ENCODE measurements at places on chromosomes 16 and 17. TPM values are rescaled to one million over a fixed set of nuclear protein-coding genes. Genes with fewer than 3 reads are reported as not detected.
A peak's percentile ranks its signal among the peaks of the same experiment; 100 is the strongest.

- H3K4me1 ChIP-seq = peaks cover 15% of the 10 kb centered on the region
- H3K27me3 ChIP-seq = no peaks in the 10 kb centered on the region
- no peaks in the 10 kb centered on the region for H3K36me3 ChIP-seq
- H3K27ac ChIP-seq = no peak overlapping the region
- no peak for DNase-seq
These were observed 13.6 kb downstream of the ETV4 start for GRCh38 chr17:43532581-43532980.

DNA sequence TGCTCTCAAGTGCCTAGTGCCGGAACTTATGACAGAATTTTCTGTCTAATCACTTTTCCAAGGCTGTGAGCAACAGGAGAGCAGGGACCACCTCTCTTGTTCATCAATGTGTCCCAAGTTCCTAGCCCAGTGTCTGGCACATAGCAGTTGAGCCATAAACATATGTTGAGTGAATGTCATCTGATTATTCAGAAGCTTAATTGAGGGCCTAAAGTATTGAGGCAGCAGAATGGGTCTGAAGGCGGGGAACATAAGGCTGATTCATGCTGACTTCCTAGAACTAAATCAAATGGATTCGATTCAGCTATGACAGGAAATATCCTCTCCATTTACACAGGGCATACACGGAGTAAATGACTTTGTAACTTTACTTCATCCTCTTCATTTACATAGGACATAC lies 438.0 kb upstream of the ZFHX3 start:
- peaks cover 4% of the 10 kb centered on the region for H3K27me3 ChIP-seq
- no peaks in the 10 kb centered on the region for H3K36me3 ChIP-seq

GRCh38 chr16:12235110-12235509 lies 258.6 kb downstream of the SNX29 start:
- DNase-seq = no peak
- no peak overlapping the region for H3K4me3 ChIP-seq
- no peaks in the 10 kb centered on the region for H3K4me1 ChIP-seq
- H3K27ac ChIP-seq = no peak overlapping the region

DNA sequence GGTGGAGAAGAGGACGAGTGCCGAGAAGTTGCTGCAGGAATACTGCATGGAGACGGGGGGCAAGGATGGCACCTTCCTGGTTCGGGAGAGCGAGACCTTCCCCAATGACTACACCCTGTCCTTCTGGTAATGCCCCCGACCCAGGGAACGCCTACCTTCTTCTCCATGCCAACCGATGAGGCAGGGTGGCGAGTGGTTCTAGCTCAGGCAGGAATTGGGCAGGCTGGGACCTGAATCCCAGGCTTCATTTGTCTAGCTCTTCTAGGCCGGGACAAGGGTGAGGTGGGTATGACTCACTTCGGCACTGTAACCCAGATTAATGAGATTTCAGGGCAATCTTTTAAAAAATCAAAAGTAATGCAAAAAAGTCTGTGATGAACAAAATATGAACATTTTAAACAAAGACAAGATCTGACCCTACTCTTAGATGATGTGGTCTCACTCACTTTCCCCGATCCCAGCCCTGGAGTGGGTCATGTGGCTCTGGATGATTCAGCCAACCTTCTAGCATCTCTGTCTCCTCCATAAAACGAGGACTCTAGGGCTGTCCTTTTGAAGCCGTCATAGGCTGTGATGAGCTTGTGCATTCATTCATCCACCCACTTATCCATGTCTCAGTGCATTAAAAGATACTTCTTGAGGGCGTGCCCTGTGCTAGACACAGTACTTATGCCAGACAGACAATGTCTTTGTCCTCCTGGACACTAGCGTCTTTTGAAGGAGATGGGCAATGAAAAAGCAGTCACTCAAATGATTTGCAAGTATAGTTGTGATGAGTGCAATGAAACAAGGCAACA lies 102.6 kb downstream of the SDR42E1 start:
- no peaks in the 10 kb centered on the region for H3K36me3 ChIP-seq
- no peak for DNase-seq
- H3K27ac ChIP-seq = no peak overlapping the region
- H3K4me1 ChIP-seq = no peaks in the 10 kb centered on the region
- no peaks in the 10 kb centered on the region for H3K27me3 ChIP-seq

GRCh38 chr17:13395346-13395745 lies 206.4 kb downstream of the HS3ST3A1 start:
- H3K4me3 ChIP-seq = no peak overlapping the region
- H3K27ac ChIP-seq = no peak overlapping the region
- no peak for DNase-seq
- no peaks in the 10 kb centered on the region for H3K4me1 ChIP-seq

- no peak for DNase-seq
- H3K4me1 ChIP-seq = no peaks in the 10 kb centered on the region
- no peaks in the 10 kb centered on the region for H3K27me3 ChIP-seq
- H3K36me3 ChIP-seq = no peaks in the 10 kb centered on the region
- no peak overlapping the region for H3K27ac ChIP-seq
- no peak overlapping the region for H3K4me3 ChIP-seq
These were observed 84.2 kb downstream of the PITPNC1 start for GRCh38 chr17:67461228-67461780.

- no peak for DNase-seq
- peaks cover 7% of the 10 kb centered on the region for H3K4me1 ChIP-seq
- H3K4me3 ChIP-seq = no peak overlapping the region
These were observed 23.8 kb downstream of the LITAF start for GRCh38 chr16:11562941-11563340.

DNA sequence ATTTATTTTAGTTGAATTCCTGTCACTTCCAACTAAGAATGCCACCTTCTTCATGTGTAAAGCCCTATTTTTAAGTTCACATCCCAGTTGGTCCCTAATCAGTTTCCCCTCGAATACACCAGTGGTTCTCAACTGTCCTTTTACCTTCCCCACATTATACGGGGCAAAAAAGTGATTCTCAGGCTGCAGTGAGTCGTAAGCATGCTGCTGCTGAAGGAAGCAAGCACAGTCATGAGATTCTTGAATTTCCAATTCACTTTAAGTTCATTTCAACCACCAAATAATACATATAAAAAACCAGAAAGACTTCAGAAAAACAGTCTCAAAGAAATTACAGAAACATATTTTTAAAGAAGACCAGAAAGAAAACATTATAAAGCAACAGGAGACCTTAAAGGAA lies 47.9 kb downstream of the UBE2G1 start:
- no peak overlapping the region for H3K4me3 ChIP-seq
- DNase-seq = no peak
- peak overlapping the region; percentile 11 for H3K27ac ChIP-seq
- no peaks in the 10 kb centered on the region for H3K36me3 ChIP-seq
- H3K27me3 ChIP-seq = no peaks in the 10 kb centered on the region

DNA sequence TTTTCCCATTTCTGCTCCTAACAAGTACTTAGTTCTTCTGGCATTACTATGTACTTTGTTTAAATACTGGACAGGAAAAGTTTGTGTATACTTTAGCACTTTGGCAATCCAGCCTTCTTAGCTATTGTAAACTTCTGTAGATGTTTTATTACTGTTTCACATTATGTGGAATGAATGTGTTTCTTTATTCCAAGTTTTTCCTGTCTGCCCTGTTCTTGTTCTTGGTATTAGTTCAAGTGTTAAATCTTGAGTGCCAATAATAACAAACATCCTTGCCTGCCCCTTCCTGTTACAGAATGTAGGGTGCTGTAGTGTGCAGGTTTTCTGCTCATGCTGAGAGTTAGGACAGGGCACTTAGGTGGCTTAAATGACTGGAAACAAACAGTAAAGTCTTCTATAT lies 7.3 kb upstream of the CAPNS2 start:
- H3K36me3 ChIP-seq = no peaks in the 10 kb centered on the region
- H3K4me1 ChIP-seq = peaks cover 13% of the 10 kb centered on the region
- DNase-seq = no peak
- H3K27me3 ChIP-seq = no peaks in the 10 kb centered on the region

- H3K27ac ChIP-seq = no peak overlapping the region
- no peaks in the 10 kb centered on the region for H3K36me3 ChIP-seq
- no peak for DNase-seq
- no peaks in the 10 kb centered on the region for H3K27me3 ChIP-seq
These were observed 88.5 kb downstream of the NPIPB11 start for GRCh38 chr16:29318037-29318436.

- no peak for DNase-seq
- H3K36me3 ChIP-seq = no peaks in the 10 kb centered on the region
- no peak overlapping the region for H3K27ac ChIP-seq
- no peak overlapping the region for H3K4me3 ChIP-seq
- peaks cover 14% of the 10 kb centered on the region for H3K4me1 ChIP-seq
These were observed 87.4 kb downstream of the ANKRD11 start for GRCh38 chr16:89402962-89403361.

- H3K27ac ChIP-seq = no peak overlapping the region
- no peak overlapping the region for H3K4me3 ChIP-seq
- H3K27me3 ChIP-seq = no peaks in the 10 kb centered on the region
These were observed 102.1 kb upstream of the CHMP6 start for GRCh38 chr17:80889231-80890195.

DNA sequence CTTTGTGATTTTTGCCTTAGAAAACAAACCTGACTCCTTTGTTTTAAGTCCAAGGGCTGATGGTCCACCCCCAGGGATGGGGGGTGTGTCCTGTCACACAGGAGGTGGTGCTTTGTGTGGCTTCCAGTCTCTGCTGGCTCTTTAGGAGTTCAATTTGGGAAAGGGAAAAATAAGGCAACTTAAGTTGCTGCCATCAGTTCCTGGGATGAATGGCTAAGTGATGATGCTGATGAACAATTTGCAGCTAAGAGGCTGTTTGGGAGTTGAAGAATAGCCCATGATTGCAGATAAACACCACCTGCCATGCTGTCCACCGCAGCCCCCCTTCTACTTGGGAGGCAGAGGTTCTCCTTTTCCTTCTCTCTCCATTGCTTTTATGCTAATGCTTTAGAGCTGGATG lies 40.2 kb downstream of the ARL4D start:
- H3K4me3 ChIP-seq = no peak overlapping the region
- H3K27ac ChIP-seq = no peak overlapping the region
- H3K36me3 ChIP-seq = no peaks in the 10 kb centered on the region
- DNase-seq = no peak
- no peaks in the 10 kb centered on the region for H3K27me3 ChIP-seq
- H3K4me1 ChIP-seq = no peaks in the 10 kb centered on the region

DNA sequence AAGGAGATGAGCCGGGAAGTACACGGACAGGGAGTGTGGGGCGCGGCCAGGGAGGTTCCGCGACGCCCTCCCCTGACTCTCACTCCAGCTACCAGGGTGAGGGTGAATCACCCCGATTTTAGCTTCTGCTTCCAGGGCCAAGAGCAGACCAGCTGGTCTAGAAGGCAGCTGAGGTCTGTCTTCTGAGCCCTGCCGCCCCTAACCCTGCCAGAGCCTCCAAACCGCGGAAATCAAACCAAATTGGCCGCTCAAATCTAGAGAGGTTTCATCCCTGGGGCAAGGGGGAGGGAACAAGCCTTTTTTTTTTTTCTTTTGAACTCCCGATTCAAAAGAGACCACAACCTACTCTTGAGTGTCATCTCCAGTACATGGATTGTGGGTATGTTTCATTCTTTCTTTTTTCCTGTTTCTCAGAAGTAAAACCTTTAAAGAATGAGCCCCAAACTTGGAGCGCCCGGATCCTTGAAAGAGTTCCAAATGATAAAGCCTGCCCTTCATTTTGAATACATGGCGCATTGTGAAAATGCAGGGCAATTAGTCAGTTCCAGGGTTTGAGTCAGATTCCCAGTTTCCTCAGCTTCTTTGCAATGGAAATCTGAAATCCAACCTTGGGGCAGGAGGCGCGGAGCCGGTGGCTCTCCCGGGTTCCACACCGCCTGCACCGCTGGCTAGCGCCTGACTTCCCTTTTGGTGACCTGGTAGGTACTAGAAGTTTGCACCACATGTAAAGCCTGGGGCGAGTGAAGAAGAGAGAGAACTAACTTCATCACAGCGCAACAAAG lies 16.5 kb upstream of the ZFHX3 start:
- DNase-seq = peak; percentile 77
- H3K27me3 ChIP-seq = no peaks in the 10 kb centered on the region
- peaks cover 24% of the 10 kb centered on the region for H3K4me1 ChIP-seq
- H3K27ac ChIP-seq = peak overlapping the region; percentile 90
- H3K36me3 ChIP-seq = no peaks in the 10 kb centered on the region

- no peak overlapping the region for H3K27ac ChIP-seq
- no peaks in the 10 kb centered on the region for H3K36me3 ChIP-seq
- peak overlapping the region; percentile 88 for H3K4me3 ChIP-seq
- no peak for DNase-seq
These were observed 1.6 kb downstream of the FAM117A start for GRCh38 chr17:49762151-49762941.

DNA sequence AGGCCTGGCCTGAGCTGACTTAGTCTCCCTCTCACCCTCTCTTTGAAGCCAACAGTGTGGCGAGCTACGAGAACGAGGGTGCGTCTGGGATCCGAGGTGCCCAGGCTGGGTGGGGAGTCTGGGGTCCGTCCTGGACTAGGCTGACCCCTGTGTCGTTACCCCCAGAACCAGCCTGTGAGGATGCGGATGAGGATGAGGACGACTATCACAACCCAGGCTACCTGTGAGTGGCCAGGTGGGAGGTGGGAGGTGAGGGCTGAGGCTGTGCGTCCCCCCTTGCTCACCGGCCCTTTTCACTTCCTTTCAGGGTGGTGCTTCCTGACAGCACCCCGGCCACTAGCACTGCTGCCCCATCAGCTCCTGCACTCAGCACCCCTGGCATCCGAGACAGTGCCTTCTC lies 1.6 kb downstream of the LAT start:
- H3K4me3 ChIP-seq = no peak overlapping the region
- H3K27ac ChIP-seq = no peak overlapping the region
- no peak for DNase-seq
- H3K4me1 ChIP-seq = no peaks in the 10 kb centered on the region

DNA sequence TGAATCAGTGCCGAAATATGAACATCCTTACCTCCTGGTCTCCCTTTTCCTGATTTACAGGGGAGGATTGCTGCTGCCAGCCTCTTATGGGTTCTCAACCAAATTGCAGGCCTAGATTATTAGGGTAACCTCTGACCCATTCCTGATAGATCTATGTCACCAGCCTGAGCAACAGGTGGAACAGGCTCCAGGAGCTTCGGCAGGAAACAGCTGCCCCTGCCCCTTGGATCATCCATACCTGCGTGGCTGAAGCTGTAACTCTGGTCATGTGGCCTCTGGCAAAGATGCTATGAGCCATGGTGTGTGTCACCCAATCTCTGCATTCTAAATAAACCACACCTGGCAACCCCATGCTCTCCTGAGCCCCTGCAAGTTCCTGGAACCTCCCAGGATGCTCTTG lies 18.4 kb upstream of the RBBP6 start:
- peaks cover 12% of the 10 kb centered on the region for H3K4me1 ChIP-seq
- H3K4me3 ChIP-seq = no peak overlapping the region
- H3K36me3 ChIP-seq = no peaks in the 10 kb centered on the region
- DNase-seq = no peak
- H3K27me3 ChIP-seq = no peaks in the 10 kb centered on the region
- H3K27ac ChIP-seq = no peak overlapping the region

GRCh38 chr17:16273929-16274339 lies 56.9 kb downstream of the PIGL start:
- no peaks in the 10 kb centered on the region for H3K36me3 ChIP-seq
- H3K27me3 ChIP-seq = no peaks in the 10 kb centered on the region
- no peak overlapping the region for H3K4me3 ChIP-seq
- peaks cover 7% of the 10 kb centered on the region for H3K4me1 ChIP-seq

POLR3K gene
- 8.9 TPM for total RNA-seq

PROCA1 gene
- 0.61 TPM for total RNA-seq

WDR81 gene
- 44.2 TPM for total RNA-seq

CMTM3 gene
- total RNA-seq = 14.6 TPM

RSKR gene
- 12.3 TPM for total RNA-seq

FNDC8 gene
- total RNA-seq = not detected

RRAD gene
- total RNA-seq = 6.3 TPM

PERCC1 gene
- total RNA-seq = not detected

MFAP4 gene
- 24.1 TPM for total RNA-seq

KRTAP4-4 gene
- total RNA-seq = not detected

CCL17 gene
- not detected for total RNA-seq

GPS2 gene
- total RNA-seq = 100 TPM

UTS2R gene
- not detected for total RNA-seq

Measured in adrenal gland (tissue), 19 donors.